ENCODE measurements at places on chromosomes 11 and 22.
A peak's percentile ranks its signal among the peaks of the same experiment; 100 is the strongest.

DNA sequence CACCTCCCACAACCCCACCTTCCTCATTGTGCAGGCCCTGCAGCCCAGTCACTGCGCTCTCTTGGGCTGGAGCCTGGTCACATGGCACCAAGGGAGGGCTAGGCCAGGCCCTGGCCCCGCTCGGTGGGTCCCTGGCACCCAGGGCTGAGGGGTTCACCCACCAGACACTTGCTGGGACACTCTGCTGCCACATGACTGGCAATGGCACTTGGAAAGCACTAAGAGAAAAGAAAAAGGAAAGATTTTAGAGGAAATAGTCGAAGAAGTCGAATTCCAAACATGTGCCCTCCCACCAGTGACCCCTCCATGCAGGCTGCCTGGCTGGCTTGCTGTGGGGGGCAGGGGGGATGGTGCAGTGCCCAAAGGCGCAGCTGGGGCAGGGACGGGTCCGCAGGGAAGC is 12.3 kb upstream of the TTLL8 start:
- no peak for DNase-seq

- peak; percentile 80 for DNase-seq
Measured at GRCh38 chr22:41800348-41801146, at the start of gene CCDC134. TSS of gene CCDC134 (plus strand) at chr22:41800679. CDS start at chr22:41808891, 8,212 bp downstream.

- no peak for DNase-seq
Measured at GRCh38 chr22:17638182-17638431, 450 bp upstream of the BCL2L13 start.

GRCh38 chr11:111449696-111450479 is 62.3 kb downstream of the BTG4 start:
- no peak for DNase-seq

DNA sequence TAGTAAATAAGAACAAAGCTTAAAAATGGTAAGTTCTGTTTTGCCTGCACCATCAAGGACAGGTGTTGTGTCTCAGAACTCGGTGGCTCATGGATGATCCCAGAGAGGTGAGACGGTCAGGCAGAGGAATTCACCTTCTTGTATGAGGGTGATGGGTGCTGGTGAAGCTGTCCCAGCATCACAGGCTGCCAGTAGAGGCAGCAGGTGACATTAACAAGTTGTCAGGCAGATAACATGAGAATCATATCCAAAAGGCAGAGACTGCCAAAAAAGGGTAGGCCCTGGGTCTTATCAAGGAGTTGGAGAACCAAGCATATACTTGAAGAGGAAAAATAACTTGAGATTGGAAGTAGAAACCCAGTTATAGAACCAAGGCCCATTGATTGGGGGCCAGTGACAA is 437.8 kb downstream of the DYNC2H1 start:
- DNase-seq, result no peak

- no peak for DNase-seq
Measured at GRCh38 chr11:75107187-75107586, 10.5 kb upstream of the OR2AT4 start.

DNA sequence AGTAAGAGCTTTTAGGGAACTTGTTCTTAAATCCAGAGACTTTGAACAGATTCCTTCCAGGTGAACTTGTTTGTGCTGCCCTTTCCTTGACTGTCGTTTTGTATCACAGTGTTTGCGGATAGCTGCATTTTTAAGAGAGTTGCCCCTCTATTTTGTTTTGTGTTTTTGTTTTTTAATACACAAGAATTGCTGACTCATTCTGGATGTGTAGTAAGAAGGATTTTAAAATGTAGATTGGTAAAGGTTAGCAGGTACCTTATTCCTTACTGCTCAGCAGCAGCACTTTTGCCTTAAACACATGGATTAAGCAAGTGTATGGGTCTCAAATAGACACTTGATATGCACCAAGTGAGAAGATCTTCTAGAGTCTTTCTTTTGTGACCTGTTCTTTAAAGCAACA is 8.9 kb upstream of the APOA5 start:
- DNase-seq, result no peak

DNA sequence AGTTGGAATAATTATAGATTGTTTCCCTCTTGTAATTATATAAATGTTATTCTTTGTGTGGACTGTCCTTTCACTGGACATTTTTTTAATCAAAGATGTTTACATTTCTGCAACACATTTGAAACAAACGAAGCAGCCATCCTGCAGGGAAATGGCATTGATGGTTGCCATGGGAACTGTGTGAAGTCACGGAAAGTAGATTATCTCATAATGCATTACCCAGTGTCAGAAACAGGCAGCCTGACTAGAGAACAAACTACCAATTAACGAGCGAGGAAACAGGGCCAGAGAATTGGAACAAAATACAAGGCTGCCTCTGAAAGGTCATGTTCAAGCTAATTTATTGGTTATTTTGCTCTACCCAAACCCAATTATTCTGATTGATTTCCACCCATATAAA is 96.9 kb upstream of the LARGE1 start:
- DNase-seq, result no peak

GRCh38 chr11:26199331-26200095 is 132.4 kb upstream of the ANO3 start:
- DNase-seq, result no peak

DNA sequence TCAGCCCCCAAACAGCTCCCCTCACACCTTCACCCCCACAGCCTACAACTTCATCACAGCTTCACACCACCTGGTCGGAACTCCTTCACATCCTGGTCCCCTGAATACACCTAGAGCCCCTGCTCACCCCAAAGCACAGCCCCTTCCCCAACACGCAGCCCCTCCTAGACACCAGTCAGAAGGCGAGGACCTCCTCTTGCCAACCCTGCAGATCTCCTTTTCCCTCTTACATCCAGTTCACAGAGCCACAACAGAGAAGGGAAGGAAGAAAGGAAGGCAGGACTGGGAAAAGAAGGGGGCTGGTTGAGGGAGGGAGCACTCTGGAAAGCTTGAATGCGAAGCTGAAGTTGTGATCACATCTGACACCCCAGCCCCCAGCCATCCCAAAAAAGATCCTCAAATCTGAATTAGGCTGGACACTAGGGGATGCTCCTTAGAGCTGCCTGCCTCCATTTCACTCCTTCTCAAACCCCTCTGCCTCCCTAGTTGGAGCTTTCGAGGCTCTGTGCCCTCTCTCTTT is 629 bp downstream of the CCKBR start:
- DNase-seq, result no peak

All from NCI-H1930 (cell line).